Fibroblast of lung (primary cell): ENCODE measurements at places on chromosomes 6 and 20.

- no peak for DNase-seq
These were observed 6.2 kb downstream of the RWDD2A start for GRCh38 chr6:83199173-83199862.

DNA sequence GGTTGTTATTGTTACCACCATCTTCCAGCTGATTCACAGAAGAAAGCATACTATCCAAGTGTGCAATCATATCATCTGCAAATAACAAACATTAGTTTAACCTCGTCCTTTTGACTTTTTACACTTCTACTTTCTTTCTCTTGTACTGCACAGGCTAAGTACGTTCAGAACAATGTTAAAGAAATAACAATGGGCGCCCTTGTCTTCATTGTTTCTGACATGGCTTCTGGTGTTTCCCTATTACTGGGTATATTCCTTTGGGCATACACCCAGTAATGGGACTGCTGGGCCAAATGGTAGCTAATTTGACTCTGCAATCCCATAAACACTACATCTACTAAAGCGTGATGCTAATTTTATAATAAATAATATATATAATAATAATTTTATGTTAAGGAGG lies 146.7 kb downstream of the GJA10 start:
- no peak for DNase-seq

- DNase-seq: no peak
These were observed 161.2 kb downstream of the TAF4 start for GRCh38 chr20:61904456-61904855.

DNA sequence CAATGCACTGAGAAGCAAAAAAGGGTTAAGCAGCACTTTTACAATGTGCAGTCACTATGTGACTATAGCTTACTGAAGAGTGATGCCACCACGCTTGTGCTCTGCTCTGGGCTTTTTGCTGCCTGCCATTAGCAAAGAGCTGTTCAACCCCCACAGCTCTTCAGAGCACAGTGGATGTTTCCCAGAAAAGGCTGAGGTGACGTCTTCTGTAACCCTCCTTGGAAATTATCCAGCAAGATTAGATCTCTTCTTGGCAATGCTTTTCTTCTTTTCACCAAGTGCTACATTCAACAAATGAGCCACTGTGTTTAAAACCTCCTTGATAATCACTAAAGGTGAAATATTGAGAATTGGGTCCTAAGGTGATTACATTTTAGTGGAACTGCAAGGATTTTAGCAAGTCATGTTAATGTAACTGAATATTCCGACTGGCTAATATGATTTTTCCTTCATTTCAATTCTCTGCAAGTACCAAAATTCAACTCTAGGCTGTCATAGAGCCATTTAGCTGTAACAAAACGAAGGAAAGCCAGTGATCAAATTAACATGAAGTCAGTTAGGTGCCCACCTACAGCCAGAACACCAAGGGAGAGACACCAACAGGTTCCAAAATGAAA lies 34.9 kb downstream of the ELOVL5 start:
- peak; percentile 82 for DNase-seq

DNA sequence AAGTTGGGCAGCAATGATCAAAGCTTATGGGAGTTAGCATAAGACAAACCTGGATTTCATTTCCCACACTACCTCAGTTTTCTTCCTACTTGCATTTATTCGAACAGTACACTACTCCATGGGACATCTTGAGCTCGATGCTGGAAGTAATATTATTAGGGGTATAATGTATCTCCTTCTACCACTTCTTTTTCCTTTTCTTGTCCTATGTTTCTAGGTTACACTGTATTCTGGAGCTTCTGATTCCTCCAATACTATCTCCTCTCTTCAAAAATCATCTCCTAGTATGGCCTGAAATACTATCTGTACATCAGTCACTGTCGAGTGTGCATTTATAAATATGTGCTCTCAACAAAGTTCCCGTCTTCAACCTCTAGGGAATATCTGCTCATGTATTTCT lies 124.4 kb downstream of the MAP7 start:
- no peak for DNase-seq

DNA sequence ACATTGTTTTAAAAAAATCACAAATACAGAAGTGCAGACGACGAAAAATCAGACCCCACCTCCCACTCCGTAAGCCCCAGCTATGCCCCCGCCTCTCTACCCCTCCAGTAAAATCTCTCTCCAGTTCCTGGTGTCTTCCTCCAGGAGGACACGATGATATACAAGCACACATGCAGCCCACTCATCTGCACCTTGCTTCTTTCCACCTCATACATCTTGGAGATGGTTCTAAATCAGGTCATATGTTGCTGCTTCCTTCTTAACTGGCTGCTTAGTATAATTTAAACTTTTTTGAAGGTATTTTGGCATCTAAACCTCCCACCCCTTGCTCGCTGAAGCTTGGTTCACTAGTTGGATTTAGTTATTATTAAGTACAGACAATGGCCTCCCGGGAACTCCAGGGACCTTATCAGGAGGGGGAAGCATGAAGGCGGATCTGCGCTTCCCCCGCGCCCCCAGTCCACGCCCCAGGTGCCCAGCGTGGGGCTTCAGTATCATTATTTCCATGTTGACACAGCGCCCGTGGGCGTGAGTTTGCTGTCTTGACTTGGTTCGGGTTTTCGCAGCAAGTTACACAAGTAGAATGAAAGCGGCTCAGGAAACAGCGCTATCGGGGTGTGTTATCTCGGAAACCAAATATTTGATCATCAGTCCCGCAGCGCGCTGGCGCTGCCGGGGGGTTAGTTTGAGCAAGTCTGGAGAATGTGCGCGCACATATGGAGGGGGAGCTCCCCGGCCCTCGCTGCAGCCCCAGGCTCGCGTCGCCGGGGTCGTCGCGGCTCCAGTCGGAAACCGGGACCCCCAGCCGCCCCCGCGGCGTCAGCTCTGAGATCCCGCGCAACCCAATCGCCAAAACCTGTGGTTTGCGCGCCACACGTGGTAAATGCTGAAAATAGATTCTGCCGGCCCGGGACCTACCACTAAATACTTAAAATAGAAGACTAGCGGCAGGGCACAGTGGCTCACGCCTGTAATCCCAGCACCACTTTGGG lies 2.3 kb downstream of the BMP7 start:
- DNase-seq: no peak

DNA sequence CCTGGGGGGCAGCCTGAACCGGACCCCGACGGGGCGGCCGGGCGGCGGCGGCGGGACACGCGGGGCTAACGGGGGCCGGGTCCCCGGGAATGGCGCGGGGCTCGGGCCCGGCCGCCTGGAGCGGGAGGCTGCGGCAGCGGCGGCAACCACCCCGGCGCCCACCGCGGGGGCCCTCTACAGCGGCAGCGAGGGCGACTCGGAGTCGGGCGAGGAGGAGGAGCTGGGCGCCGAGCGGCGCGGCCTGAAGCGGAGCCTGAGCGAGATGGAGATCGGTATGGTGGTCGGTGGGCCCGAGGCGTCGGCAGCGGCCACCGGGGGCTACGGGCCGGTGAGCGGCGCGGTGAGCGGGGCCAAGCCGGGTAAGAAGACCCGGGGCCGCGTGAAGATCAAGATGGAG lies 636 bp downstream of the SRF start:
- no peak for DNase-seq

DNA sequence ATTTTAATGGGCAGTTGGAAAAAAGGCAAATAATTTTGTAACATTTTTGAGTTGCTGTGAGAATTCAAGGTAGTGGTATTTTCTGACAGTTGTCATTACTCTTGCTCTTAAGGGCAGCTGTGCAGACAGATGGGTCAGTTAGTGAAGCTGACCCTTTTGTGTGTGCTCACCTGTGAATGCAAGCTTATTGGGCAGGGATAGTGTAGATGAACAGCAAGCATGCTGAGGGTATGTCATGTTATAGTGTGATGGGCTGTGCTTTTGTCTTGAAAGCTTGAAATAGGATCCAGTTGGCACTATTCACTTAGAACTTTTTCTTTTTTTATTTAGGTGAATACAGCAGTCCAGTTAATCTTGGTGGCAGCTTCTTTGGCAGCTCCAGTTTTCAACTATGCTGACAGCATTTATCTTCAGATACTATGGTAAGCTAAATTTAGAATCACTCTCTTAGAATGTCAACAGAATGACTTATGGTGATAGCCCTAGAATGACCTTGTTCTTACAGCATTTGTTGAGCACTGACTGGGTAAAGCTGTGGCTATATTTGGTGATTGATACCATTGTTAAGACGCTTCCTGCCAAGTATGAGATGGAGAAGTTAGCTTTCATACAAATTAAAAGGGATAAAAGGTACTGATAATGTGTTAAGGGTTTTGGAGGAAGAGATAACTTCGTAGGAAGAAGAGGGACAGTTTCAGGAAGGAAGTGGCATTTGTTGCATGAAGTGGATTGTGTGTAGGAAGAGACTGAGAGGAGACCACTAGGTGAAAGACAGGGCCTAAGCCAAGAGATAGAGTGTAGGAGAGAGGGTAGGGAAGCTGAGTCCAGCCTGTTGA lies 19.5 kb downstream of the LRRN4 start:
- peak; percentile 28 for DNase-seq

- DNase-seq: no peak
These were observed 111.0 kb downstream of the DTNBP1 start for GRCh38 chr6:15551798-15552197.

DNA sequence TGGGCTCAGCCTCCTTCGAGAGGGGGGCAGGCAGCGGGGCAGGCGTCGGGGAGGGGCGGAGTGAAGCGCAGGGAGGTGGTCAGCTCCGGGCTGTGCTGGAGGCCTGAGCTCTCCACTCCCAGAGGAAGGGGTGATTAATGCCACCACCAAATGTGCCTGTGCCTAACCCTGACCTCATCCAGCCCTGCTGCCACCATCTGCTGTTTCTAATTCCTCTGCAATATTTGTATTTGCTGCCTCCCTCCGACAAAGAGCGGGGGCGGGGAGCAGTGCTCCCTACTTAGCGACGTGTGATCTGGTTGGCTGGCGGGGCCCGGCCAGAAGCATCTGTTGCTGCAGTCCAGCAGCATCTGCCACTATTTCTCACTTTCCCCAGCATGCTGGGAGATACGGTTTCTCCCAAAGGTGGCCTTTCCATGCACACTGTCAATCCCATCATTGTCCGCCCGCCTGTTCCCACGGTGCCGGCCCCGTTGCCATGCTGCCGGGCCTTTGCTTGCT lies 47.0 kb downstream of the DLL1 start:
- no peak for DNase-seq

GRCh38 chr20:21053002-21053762 lies 53.0 kb downstream of the LINC00237 start:
- DNase-seq: no peak

- DNase-seq: no peak
These were observed 73.5 kb downstream of the AKAP7 start for GRCh38 chr6:131208787-131209186.
